WTC11 (cell line): ENCODE measurements at places on chromosomes 3 and 15. TPM values are rescaled to one million over a fixed set of nuclear protein-coding genes. Genes with fewer than 3 reads are reported as not detected.

Gene AKAP13
- 48.3 to 50.3 TPM (median 48.9 TPM) in 3 replicates for total RNA-seq

Gene BSN
- 1.7 to 2.8 TPM (median 2.4 TPM) in 3 replicates for total RNA-seq

Gene CAMK1
- total RNA-seq = 3.1 to 6.6 TPM (median 5.9 TPM) in 3 replicates

Gene RSRC1
- 21.3 to 27.7 TPM (median 26.6 TPM) in 3 replicates for total RNA-seq

DNA sequence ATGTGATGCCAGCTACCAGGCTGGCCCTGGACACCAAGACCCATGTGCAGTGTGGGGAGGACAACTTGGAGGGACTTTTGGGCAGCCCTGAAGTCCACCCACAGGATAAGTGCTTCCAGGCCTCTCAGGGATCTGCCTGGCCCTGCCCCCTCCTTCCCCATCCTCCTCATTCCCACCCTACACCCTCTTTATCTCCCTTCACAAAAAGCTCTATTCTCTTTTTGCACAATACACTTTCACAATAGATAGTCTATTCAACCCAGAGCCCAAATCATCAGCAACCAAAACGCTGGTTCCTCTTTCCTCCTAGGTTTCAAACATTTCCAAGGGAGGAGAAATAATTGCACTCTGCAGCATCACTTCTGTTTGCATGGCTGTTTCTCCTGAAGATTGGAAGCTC lies 7.8 kb upstream of the ZNF710 start:
- no peak for DNase-seq
- no peaks in the 10 kb centered on the region for H3K27me3 ChIP-seq
- no peak overlapping the region for H3K27ac ChIP-seq
- H3K4me1 ChIP-seq = peaks cover 13% of the 10 kb centered on the region

- peaks cover 13% of the 10 kb centered on the region for H3K4me1 ChIP-seq
- peaks cover 7% of the 10 kb centered on the region for H3K36me3 ChIP-seq
- no peaks in the 10 kb centered on the region for H3K27me3 ChIP-seq
- DNase-seq = no peak
- peak overlapping the region; percentile 75 for H3K27ac ChIP-seq
Measured at GRCh38 chr3:138775254-138775595, 59.5 kb downstream of the PIK3CB start.

GRCh38 chr3:70990723-70991122 lies 592.8 kb downstream of the FOXP1 start:
- H3K36me3 ChIP-seq = peaks cover 10% of the 10 kb centered on the region
- no peak for DNase-seq
- H3K4me1 ChIP-seq = 0 out of 2 replicates have a peak, but pooled peaks cover 4% of the 10 kb centered on the region

GRCh38 chr15:100189849-100190248 lies 151.9 kb downstream of the ADAMTS17 start:
- peaks cover 4% of the 10 kb centered on the region; the same call in 1 of the 2 replicates for H3K27me3 ChIP-seq
- DNase-seq = no peak
- H3K4me3 ChIP-seq = no peak overlapping the region
- H3K4me1 ChIP-seq = peaks cover 25% of the 10 kb centered on the region
- no peaks in the 10 kb centered on the region for H3K36me3 ChIP-seq
